ENCODE measurements at places on chromosomes 11 and 22.

GRCh38 chr22:31474743-31475142 is 14.9 kb downstream of the EIF4ENIF1 start:
- no peak for DNase-seq

GRCh38 chr11:116044941-116045340 is 540.7 kb upstream of the CADM1 start:
- DNase-seq, result no peak

DNA sequence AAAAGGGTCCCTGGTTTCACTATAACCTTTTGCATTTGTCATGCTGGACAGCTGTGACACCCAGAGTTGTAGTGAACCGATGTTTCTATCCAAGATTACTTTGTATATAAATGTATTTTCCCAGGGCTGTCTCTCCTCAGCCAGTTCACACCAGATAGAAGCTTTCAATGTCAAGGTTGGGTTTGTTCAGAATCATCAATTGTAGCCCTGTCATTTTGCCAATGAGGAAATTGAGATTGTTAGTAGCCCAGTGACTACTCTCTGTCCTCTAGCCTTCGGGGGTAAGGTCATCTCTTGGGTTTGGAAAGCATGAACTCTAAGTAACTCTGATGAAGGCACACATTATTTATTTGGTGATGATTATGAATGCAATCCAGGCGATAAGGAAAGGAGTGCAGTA is 165.6 kb downstream of the DBX1 start:
- DNase-seq, result no peak

DNA sequence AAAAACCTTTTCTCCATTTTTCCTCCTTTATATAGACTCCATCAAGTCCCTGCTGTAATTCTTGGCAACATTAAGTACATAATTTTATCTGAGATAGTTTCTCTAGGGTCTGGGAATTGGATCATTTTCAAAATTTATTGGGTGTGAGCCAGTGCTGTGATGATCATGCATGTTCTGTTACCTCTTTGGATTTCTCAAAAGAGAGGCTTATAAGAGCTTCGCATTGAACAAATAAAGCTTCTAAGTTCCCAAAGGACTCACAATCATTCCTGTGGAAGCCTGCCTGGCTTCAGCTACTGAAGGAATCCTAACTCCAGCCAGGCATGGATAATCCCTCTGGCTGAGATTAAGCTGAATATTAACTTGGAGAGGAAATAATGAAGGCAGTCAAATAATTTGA is 208.5 kb downstream of the RAB38 start:
- DNase-seq, result no peak

GRCh38 chr11:130813638-130814037 is 102.6 kb downstream of the SNX19 start:
- DNase-seq, result no peak

- no peak for DNase-seq
These were observed 81.6 kb downstream of the PDHX start for GRCh38 chr11:34997952-34998528.
